ENCODE measurements at places on chromosomes 4 and X.
A peak's percentile ranks its signal among the peaks of the same experiment; 100 is the strongest.

- DNase-seq: no peak
Measured at GRCh38 chrX:43836435-43837184, 45.6 kb downstream of the MAOB start.

DNA sequence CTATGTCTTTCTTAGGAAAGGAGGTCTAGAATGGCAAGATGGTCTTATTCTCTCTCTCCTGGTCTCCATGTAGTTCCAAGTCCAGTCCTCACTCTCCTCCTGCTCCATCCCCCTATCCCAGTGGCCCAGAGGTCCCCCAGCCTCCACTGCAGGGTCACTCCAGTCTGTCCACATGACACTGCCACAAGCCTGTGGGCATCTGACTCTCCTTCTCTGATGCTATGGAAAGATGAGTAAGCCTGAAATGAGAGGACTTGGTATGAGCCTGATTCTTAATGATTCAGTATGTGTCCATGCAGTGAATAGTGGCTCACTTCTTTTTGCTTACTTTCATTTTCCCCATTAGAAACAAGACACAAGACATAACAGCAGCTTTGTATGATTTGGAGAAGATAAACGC lies 516.8 kb upstream of the ADGRL3 start:
- no peak for DNase-seq

- DNase-seq: peak; percentile 19
Measured at GRCh38 chrX:50081282-50081889, 119.4 kb downstream of the AKAP4 start.

- no peak for DNase-seq
Measured at GRCh38 chr4:10240691-10241090, 124.1 kb upstream of the WDR1 start.

DNA sequence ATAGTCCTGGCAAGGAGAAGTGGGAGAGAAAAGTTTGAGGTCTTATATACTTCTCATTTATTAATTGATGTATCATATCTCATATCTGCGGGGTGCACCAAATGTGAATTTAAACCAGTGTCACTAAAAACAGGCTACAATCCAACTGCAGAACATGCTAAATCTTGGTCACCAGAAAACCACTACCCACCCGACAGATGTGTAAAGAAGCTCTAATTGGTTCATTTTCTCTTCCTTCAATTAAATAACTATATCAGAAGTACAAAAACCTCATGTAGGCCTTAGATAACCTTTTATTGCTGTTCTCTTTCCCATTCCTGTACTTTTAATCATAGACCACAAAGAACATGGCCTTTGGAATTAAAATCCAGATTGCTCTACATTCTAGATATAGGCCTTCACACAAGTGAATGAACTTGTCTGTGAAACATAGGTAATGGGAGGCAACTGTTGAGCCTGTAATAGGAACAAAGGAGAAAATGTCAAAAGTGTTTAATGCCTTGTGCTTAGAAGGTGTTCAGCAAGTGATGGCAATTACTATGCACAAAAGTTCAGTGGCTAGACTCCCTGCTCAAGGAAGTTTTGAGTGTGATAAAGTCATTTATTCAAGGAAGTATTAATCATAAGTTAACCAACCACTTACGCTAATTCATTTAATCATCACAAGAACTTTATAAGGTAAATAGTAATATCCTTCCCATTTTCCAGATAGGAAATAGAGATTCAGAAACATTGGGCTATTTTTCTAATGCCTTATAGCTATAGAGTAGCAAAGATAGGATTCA lies 425.6 kb downstream of the INPP4B start:
- DNase-seq: no peak

- DNase-seq: peak; percentile 53
Measured at GRCh38 chr4:114519368-114519767, 79.2 kb upstream of the UGT8 start.

GRCh38 chrX:1153940-1154339 lies 58.5 kb downstream of the CRLF2 start:
- no peak for DNase-seq

DNA sequence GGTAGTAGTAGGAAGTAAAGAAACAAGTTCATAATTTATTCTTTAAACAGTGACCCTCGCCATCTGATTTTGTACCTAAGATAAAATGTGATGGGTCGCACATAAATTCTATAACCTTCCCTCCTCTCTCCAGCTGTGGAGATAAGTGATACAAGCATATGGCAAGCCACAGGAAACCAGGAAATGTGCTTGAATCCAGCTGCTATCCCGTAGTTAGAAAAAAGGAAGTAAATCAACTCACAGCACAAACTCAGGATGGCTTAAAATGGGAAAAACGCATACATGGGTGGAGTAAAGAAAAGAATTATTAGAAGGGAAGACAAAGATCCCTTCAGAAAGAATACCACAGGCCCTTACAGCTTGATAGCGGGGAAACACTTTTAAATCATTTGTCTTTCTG lies 78.2 kb downstream of the ZNF827 start:
- DNase-seq: no peak

DNA sequence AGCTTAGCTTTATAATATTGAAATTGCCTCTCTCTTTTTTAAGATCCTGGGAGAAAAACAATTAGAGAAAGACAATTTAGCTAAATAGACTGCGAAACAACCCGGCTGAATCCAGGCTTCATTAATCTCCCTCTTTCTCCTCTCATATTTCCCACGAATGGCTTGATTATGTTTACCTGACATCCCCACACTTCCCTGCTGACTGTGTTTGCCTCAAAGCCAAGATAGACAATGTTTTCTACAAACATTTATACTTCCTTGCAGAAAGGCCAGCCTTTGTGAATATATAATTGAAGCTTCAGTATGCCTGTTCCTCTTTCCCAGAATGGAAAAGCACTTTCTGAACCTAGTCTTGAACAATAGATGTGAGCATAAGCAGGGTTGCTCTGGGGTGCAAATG lies 566.8 kb downstream of the PDHA2 start:
- DNase-seq: no peak
